ENCODE measurements at places on chromosomes 2 and 18.

DNA sequence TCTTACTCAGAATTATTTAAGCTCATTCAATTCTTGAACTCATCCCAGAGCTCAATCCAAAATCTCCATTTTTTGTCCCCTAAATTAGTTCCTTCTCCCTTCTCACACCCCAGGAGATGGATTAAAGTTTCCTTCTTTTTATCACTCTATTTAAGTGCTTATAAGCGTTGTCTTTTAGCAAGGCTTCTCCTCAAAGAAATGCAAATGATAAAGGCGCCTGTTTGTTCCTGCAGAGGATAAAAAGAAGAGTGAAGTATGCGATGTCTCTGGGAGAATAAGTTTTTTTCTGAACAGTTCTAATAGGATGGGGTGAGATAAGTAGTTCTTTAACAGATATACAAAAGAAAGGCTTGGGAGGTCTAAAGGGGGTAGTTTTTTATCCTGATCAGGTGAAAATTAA, 303.3 kb downstream of the CNTNAP5 start:
- DNase-seq: no peak

DNA sequence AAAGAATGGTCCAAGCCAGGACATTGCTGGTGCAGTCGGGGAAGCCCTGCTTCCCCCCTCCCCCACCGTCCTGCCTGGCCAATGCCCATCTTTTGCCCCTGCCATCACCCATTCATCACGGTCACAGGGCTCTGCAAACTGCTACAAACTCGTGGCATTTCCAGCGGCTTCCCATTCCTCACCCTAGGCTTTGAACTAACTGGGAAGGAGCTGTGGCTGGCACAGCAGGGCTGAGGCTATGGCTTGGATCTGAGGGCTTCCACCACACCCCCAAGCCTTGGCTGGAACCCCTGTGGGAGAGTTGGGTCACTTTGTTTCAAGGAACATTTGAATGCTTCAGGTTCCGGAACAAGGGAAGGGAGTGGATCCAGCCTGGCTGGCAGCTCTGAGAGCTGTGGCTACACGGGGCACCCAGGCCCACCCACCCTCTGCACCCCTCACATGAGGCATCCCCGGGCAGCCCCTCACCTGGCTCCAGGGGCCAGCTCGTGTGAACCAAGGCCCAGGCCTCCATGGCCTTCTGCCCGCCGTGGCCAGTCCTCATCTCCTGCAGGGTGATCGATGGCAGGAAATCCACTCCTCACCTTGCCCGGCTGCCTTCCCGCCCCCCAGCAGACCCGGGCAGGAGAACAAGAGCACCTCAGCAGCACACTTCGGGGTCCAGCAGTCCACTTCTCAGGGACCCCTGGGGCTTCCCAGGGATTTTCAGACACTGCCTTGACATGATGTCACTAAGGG, 58.8 kb upstream of the OTOS start:
- no peak for DNase-seq

- no peak for DNase-seq
Measured at GRCh38 chr2:174438146-174438886, 42.8 kb downstream of the SCRN3 start.

DNA sequence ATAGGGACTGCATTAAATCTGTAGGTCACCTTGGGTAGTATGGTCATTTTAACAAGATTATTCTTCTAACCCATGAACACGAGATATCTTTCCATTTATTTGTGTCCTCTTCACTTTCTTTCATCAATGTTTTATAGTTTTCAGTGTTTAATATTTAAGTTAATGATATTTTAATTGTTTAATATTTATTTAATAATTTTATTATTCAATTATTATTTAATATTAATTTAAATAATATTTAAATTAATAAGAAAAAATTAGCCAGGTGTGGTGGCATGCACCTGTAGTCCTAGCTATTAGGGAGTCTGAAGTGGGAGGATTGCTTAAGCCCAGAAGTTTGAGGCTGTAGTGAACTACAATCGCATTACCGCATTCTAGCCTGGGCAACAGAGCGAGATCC, 33.0 kb downstream of the CASP10 start:
- DNase-seq: no peak

DNA sequence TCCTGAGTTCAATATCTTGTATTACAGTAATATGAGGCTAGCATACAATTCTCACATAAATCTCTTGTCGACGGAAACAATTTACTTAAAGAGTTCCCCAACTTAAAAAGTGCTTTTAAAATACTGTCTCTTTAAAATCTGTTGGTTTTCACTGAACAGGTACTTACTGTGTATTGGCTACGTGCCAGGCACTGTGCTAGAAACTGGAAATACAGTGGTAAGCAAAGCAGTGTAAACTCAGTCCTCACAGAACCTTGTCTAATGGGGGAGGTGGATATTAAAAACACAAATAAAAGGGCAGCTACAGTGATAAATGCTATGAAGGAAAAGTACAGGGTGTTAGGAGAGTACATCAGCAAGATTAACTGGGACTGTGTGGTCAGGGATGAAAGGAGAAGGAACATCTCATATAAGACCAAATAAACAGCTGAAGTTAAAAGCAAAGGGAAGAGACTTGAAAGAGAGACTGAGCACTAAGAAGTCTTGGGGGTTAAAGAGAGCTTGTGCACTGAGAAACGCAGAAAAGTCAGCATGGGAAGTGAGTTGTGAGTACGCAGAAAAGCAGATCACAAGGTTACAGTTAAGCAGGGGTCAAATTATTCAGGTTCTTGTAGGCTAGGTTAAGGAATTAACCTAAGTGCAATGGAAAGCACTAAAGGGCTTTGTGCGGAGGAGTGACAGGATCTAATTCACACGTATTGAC, 52.5 kb downstream of the USP40 start:
- DNase-seq: no peak

GRCh38 chr2:169225906-169226305, 136.4 kb downstream of the LRP2 start:
- no peak for DNase-seq

GRCh38 chr2:123596621-123597020, 428.5 kb upstream of the CNTNAP5 start:
- DNase-seq: no peak

GRCh38 chr2:237483018-237483731, 3.9 kb upstream of the MLPH start:
- no peak for DNase-seq

GRCh38 chr18:28109781-28110560, 67.0 kb downstream of the CDH2 start:
- DNase-seq: no peak

GRCh38 chr2:201108341-201108740, 7.6 kb upstream of the CFLAR start:
- no peak for DNase-seq

GRCh38 chr2:2573658-2574293, 242.7 kb upstream of the MYT1L start:
- DNase-seq: no peak
